Colonic mucosa (tissue), 4 donors: ENCODE measurements at places on chromosomes 7 and 10.
A peak's percentile ranks its signal among the peaks of the same experiment; 100 is the strongest.

DNA sequence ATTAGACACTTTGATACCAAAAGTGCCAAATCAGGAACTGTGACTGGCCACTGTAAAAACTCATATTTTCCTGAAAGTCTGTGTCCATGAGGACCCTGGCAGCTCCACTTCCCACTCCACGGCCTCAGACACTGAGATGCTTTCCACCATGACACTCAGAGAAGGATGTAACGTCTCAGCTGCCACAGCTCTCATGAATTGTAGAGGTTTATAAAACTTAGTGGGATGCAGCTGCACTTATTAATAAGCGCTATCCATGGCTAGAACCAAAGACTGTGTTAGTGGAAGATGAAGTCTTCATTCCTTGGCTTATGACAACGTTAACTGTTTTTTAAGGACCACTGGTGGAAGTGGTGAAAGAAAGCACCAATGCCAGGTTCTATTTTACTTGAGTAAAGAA is 121.0 kb downstream of the ITIH5 start:
- DNase-seq = no peak

- no peak for DNase-seq
These were observed 86.2 kb upstream of the PPIF start for GRCh38 chr10:79260811-79261740.

DNA sequence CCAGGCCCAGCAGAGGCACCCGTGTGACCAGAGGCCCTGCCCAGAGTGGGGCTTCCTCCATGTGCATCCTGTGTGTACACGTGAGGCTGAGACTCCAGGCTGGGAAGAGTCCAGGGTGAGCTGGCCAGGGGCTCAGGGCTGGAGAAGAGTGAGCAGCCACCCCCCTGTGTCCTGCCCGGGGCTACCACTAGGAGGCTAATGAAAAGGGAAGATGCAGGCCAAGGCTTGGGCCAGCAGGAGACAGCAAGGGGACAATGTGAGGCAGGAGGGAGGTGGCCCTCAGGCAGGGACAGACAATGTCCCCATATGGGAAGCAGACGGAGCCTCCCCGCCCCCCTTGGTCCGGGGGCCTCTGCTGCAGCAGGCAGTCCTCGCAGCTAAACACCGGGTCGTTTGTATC is 102.0 kb downstream of the HIF1AN start:
- no peak for DNase-seq

DNA sequence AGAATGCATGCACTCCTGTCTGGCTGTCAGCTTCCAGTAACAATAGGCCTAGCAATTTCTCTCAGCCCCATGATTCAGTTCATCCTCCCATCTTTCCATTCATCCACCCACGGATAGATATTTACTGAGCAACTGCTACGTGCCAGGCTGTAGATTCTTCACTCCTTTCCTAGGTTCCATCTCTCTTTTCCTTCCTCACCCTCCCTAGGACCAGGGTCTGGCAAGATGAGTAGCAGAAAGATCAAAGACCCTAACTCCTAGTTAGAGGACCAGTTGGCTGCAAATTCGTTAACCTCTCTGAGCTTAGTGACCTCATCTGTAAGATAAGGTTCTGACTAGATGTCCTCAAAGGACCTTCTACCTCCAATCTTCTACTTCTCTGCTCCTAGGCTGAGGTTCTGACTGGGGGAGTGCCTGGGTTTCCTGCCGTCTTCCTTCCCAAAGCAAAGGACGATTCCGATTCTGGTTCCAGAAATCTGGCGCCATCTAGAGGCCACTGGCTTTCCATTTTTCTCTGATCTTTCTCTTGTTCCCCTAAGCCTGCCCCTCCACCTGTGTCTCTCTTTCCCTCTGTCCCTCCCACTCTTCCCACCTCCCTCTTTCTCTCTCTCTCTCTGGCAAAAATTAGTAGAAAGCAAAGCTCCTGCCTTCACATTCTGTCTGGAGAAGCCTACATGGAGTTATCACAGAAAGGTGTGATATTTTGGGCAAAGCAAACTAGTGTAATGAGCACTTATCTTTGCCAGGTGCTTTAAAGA is 26.2 kb downstream of the TBATA start:
- DNase-seq = peak; percentile 74
